CD4-positive, alpha-beta T cell treated with Interleukin-6 at 100 ng/mL for 8 hours (primary cell): ENCODE measurements at places on chromosomes 5 and 9.

DNA sequence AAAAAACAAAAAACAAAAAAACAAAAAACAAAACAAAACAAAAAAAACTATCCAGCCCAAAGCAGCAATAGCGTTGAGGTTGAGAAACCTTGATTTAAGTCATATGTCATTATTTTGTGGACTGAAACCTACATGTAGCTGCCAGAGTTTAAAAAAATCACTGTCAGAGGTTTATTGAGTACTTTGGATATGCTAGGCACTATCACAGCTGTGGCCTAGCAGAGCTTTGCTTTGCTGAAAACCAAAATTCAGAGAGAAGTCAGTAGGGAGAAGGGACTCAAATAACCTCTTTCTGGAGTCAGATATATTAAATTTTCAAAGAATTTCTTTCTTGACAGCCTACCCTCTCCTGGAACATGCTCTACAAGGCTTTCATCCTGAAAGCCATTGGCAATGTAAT is 151.5 kb downstream of the TARS1 start:
- DNase-seq: no peak

DNA sequence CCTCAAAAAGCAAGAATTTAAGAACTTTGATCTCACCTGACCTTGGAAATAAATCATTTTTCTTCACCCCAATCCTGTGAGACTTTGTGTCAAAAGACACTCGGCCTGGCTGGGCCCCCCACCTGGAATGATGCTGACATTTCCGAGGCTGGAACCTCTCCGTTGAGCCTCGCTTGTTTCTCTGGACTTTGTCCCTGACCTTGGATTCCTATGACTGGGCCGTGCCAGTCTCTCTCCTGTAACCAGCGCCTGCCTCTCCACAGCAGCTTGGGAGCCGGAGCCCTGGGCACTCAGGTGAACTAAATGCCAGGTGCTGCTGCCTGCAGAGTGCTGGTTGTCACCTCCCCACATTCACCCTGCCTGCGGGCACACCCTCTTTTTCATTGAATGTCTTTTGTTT is 62.7 kb downstream of the RETREG1 start:
- no peak for DNase-seq

DNA sequence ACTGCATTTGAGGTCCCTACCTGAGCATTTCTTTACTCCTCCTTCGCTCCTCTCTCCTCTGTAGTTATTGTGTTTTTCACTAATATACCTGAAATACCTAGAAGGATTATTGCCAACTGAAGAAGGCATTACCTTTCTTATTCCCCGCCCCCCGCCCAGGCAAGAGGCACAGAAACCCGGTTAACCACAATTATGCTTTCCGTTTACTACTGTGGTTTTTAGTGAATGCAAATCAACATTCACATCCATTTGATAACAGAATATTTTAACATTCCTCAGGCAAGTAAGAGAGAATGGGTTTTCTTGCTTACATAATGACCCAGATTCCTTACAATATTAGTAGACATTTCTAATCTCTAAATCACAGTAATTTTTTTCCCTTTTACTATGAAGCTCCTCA is 136.9 kb downstream of the PCSK5 start:
- peak; percentile 55 for DNase-seq

GRCh38 chr9:38026021-38026809 is 42.8 kb downstream of the SHB start:
- DNase-seq: no peak

DNA sequence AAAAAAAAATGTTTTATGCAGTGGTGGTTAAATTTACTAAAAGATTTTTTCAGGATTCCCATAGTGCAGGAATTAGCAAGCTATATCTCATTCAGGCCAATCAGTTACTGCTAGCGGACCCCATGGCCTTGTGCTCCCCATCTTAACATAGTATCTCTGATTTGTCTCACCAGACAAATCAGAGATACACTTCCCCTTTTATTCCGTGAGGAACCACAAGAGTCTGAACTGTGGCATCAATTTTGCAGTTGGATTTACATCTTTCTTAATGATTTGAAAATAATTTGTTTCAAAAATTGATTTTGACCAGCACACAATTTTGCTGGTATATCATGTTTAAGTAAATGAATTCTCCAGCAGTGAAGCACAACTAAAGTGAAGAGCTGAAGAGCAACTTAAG is 17.9 kb downstream of the ITGA1 start:
- no peak for DNase-seq

DNA sequence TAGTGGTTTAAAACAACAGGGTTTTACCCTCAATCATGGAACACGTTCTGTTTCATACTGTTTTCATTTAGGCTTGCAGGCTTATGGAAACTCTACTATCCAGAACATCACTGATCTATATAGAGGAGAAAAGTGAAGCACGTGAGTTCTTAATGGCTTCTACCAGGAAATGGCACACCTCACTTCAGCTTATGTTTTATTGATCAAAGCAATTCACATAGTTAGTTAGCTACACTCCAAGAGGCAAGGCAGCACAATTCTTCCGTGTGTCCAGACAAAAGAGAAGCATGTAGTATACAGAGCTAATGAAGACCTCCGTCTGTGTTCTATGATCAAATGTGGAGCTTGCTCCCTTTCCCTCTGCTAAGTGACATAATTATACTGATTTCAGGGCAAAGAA is 353.3 kb upstream of the CD180 start:
- DNase-seq: no peak
